ENCODE measurements at places on chromosomes 1 and 21.

DNA sequence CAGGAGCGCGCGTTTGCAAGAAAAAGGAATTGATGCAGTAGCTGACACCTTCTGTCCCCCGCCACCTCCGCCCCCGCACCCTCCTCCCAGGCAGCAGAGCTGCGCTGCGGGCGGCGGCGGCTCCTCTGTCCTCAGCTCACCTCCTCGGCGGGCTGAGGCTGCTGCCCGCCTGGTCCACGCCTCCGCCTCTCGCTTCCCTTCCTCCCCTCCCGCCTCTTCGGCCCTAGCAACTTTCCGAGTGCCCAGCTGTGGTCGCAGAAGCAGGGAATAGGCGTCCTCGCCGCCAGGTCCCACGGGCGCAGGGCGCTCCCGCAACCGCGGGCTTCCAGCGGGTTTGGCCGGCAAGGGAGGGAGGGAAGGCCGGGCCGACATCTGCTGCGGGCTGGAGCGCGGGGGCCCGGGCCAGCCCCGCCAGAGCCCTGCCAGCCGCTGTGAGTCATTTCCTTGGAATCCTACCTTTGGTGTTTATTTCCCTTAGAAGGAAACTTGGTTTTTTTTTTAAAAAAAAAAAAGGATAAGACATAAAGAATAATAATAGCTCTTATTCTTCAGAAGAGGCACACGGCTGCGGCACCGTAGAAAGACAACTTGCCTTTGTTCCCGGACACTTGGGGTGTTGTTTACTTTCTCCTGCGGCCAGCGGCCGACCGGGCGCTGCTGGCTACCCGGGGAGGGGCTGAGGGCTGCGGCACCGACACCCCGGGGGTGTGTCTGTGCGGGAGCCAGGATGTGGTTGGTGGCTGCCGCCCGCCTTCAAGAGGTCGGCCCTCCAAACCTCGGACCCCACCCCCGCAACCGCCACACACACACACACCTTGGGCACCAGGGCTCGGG, 1.1 kb downstream of the SERTAD4 start:
- DNase-seq: peak; percentile 79

DNA sequence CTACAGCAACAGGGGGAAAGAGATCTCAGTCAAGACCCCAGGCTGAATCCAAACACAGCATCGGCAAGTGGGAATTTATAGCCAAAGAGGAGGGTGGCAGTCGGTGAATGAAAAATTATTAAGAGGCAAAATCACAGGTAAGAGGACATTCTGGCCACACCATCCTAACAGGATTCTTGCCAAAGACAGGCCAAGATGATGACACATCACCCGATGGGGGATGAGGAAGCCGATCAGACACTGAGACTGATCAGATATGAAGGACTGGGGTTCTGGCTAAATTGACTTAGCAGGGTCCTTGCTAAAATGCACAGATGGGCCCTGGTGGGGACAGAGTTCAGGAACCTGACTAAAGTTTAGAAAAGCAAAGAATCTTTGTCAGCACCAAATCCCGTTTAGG, 402.2 kb downstream of the SMYD3 start:
- no peak for DNase-seq

DNA sequence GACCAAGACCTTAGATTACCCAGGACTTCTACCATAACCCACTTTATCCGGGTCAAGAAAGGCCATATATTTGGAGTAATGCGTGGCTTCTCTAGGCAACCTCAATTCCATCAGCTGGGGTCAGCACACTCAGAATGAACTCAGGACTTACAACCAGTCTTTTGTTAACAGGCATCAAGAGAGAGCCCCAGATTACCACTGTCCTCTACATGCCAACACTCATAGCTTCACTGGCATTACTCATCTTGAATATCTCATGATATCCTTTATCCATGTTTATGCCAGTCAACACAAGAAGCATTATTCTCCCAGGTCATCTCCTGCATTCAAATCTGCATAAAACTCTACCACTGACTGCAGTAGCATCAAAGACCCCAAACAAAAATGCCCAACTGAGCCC, 6.6 kb upstream of the FCGR2A start:
- DNase-seq: no peak

GRCh38 chr1:36251794-36252481, 27.7 kb downstream of the THRAP3 start:
- DNase-seq: no peak

DNA sequence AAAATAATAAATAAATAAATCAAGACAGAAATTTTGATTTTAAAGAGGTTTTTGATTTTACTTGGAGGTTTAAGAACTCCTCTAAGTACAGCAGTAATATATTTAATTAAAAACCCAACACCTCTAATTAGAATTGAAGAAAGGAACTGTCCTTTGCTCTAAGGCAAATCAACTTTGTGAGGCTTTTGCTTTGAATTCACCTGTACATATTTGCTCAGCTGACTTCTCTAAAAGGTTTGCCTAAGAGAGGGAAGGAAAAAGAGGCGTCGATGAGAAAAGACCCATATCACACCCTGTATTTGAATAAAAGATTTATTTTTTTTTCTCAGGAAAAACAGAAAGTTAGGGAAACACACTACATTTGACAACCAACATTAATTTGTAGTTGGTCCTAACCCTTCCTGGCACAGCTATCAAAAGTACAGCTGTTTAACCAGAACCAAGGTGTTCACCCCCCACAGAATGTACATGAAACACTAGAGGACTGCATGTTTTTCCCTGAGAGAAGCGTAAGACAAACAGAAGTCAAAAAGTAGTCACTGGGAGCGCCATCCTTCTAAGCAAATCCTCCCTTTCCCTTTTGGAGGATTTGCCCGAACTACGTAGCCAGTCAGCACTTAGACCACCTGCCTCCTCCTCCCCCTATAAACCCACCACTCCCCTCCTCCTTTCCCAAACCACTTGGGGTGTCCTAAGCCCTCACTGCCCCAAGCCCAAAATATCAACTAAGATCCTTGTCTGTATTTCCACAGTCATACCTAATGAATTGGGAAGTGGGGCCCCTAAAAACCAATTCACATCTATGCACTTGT, 4.9 kb downstream of the MCL1 start:
- no peak for DNase-seq

DNA sequence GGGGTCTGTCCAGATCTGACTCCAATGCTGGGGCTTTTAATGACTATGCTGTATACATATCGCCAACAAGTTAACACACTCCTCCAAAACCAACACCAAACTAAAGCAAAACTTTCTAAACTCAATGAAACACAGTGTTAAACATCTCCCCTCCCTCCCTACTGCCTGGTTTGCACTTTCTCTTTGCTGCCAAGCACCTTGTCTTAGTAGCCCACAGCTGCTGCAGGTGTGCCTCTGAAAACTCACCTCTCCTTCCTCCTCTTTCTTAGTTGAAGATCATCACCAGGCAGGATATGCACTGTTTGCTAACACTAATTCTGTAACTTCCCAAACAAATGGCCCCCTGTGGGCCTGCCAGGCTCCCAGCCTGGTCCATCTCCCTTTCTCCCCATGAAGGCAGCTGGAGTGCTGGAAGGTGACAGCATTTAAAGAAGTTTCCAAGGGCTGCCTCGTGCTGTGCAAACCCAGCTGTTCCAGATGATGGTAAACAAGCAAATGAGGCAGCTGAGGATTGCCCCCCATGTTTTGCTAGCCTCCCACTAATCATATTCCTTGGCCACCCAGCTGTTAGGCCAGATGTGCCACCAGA, 213.7 kb downstream of the ASTN1 start:
- no peak for DNase-seq

DNA sequence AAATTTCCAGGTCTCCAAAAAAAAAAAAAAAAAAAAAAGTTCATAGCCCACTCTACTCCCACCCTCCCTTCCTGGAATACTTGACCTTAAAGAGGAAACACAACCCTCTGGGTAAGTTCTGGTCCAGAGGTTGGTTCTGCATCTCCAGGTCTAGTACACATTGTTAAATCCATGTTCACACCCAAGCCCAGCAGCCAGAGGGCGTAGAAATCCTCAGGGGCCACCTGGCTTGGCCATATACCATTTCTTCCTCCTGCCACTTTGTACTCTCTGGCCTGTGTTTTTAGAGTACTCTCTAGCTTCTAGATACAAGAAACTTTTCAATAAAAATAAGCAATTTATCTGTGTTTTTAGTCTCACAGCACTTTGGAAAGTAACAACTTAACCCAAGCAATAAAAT, 89.3 kb downstream of the PHTF1 start:
- no peak for DNase-seq

DNA sequence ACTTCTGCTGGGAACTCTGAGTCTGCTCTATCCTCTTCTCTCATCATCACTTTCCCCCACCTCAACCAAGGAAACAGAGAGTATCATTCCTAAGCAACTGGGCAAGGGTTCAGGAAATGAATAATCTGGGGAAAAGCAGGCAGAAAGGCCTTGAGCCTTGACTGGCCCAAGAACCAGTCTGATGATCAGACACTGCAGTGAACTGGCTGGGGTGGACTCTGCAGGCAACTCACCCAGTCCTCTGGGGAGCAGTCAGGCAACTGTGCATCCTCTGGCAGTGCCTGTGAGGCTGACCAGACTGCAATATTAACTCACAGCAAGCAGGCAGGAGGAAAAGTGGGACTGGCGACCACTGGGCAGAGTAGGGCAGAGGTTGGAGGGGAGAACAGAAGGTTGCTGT, 991 bp downstream of the ANKRD35 start:
- DNase-seq: no peak

DNA sequence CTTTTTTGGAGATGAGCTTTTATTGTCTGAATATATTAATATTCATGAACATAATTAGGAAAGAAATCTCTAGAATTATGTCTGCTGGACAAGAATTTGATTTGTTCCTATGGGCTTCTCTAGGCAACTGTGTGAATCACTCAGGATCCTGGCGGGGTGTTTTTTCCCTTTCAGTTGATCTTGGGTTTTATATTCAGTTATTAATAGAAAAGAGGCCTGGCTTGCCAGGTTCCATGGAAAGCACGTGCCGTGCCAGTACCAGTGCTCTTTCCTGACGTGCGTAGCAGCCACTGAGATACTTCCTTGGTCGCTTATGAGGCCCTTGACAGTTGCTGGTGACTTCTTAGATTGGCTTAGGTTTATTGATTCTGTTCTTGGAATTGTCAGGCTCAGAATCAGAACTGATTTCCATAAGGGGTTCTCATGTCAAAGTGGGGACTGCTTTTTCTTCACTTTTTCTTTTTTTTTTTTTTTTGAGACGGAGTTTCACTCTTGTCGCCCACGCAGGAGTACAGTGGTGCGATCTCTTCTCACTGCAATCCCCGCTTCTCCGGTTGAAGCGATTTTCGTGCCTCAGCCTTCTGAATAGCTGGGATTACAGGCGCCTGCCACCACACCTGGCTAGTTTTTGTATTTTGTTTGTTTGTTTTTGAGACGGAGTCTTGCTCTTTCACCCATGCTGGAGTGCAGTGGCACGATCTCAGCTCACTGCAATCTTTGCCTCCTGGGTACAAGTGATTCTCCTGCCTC, 48.7 kb upstream of the KIF1B start:
- DNase-seq: no peak

GRCh38 chr1:116690849-116691406, 23.4 kb upstream of the IGSF3 start:
- DNase-seq: no peak

DNA sequence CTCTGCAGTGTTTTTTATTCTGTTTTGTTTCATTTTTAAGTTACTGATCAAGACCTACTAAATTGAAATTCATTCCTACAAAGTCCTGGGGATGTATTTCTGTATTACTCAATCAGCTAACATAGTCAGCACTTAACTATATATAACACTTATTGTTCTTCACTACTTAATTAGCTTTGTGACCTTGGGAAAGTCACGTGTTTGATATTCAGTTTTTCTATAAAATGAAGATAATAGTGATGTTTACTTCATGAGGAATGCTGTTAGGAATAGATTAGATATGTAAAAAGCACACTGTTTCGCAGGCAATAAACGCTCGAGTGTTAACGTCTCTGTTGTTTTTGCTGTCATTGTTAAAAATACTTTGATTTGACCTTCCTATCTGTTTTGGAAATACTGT, 44.6 kb downstream of the CTTNBP2NL start:
- no peak for DNase-seq

DNA sequence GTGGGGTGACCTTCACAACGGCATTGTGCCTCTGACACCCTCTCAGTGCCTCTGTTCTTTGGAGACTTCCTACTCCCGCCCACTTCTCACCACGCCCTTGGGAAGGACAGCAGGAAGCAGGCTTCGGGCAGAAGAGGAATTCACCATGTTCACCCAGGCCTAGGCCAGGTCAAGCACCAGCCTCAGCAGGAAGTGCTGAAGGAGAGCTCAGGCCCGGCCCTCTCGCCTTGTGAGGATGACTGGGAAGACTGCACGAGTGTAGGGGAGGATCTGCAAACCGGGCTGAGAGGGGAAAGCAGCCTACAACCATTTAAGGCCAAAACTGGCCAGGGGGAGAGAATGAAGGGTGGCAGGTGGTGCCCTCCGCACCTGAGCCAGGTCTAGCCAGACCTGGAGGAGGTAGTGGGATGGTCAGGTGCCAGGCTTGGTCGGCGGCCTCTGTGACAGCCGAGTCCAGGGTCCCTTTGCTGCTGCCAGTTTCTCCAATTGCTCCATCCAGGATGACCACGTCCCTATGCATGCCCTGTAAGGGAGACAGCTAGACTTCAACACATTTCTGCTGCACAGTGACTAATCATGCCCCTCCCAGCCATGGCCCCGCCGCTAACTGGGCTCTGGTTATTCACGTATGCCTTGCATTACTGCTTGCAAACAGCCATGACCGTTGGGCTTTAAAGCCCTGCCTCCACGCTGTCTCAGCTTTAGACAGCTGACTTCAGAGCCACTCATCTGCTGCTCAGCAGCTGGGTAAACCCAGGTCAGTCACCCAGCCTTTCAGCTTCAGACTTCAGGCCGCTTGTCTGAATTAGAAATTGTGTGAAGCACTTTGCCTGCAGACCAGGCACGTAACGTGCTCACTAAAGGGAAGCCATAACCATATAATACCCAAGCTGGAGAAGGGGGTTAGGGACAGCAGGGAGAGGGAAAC, 8.9 kb downstream of the MRTO4 start:
- DNase-seq: no peak

Data from retina (tissue), 1 donor.